ENCODE measurements at places on chromosomes 5 and 9.
A peak's percentile ranks its signal among the peaks of the same experiment; 100 is the strongest.

- peak; percentile 82 for DNase-seq
Observed at GRCh38 chr5:68460147-68460798, 244.7 kb downstream of the PIK3R1 start.

DNA sequence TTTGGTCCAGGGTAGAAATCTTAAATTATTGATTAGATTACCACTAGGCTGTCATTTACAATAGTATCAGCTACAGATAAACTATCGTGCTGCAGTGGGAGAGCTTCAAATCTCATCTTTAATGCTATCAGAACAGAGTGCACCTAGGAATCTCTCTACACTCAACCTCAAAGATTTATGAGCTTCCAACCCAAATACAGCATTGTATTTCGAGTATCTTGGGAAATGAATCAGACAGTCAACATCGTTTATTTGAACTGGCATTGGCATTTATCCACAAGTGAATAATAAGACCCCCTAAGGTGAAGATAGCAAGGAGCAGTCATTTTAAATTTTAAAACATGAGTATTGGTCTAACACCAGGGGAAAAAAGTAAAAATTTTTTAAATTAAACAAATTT, 1203.2 kb downstream of the CDH12 start:
- DNase-seq, result no peak

DNA sequence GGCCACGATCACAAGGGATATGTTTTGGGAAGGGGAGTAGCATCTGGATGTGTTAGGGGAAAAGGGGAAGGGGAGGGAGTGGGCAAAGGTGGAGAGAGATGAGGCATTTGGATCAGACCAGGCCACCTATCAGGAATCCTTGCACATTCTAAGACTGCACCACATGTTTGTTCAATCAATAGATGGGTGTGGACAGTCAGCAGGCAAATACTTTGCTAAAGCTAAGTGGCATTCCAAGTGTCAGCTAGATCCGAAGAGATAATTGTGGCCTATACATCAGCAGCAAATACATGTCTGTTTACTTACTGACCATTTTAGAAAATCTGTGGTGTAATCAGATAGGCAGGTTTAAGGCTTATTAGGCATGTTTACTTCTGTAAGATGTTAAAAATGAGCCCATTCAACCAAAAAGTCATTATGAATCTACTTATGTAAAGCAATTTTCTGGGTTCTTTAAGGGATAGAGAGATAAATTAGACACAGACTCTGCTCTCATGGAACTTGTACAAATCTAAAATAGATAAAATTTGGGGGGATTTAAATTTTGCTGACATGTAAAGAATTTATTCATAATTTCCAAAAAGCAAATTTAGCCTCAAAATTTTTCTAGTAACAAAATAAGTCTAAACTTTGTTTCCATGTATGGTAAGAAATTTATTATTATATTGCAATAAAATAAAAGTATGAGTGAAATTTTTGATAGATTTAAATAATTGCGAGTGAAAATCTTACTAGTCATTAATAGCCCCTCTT, 107.3 kb downstream of the SNCAIP start:
- no peak for DNase-seq

DNA sequence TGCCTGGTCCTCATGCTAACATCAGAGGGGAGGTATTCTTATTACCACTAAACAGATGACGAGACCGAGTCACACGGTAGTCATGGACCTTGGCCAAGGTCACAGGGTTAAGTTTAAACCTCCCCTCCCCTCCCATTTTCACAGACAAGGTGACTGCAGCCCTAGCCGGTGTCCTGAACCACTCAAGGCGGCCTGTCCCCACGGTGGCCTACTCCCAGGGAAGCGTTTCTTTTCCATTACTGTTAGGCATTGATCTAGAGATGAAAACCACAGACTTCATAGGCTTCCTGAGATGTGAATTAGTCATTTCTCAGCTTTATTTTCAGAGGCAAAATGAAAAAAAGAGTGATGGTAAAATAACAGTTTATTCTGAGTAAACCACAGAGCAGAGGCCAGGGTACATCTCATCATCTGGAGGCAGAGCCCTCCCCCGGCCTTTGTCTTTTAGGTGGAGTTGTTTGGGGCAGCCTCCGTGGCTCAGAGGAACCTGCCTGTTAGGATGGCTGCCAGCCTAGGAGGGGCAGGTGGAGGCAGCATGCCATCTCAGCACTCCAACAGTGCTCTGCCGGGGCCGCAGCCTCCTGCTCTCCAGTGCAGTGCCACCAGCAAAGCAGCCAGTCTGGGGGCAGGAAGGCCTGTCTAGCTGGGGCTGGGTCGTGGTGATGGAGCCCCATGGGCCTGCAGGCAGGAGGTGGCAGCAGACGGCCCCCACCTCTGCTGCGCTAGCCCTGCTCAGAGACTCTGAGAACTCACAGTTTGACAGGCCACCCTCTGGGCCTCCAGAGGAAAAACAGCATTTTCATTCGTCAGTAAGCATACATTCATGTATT, 71.2 kb downstream of the RAPGEF1 start:
- DNase-seq, result peak; percentile 65

GRCh38 chr5:147997486-147997885, 66.3 kb upstream of the SPINK5 start:
- DNase-seq, result no peak
